Dermis blood vessel endothelial cell (primary cell): ENCODE measurements at places on chromosomes 1 and 21.

DNA sequence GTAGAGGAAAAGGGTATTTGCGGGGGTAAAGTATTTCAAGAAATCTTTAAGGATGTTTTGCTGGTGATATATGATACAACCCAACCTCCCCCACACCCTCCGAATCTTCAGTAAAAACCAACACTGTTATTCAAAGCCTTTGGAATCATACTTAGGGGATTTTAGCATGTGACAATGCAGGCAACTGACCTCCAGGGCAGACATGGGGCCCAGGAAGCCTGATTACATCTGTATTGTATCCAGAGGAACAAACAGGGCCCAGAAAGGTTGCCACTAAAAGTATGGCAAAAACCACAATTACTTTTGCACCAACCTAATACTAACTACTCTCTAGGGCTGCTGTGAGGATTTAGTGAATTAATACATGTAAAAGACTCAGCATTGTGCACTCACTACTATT lies 43.9 kb upstream of the CNN3 start:
- no peak for DNase-seq

- DNase-seq: no peak
Measured at GRCh38 chr1:5459839-5460610, 532.2 kb downstream of the NPHP4 start.

GRCh38 chr1:40562185-40562584 lies 30.7 kb downstream of the ZNF684 start:
- DNase-seq: no peak

DNA sequence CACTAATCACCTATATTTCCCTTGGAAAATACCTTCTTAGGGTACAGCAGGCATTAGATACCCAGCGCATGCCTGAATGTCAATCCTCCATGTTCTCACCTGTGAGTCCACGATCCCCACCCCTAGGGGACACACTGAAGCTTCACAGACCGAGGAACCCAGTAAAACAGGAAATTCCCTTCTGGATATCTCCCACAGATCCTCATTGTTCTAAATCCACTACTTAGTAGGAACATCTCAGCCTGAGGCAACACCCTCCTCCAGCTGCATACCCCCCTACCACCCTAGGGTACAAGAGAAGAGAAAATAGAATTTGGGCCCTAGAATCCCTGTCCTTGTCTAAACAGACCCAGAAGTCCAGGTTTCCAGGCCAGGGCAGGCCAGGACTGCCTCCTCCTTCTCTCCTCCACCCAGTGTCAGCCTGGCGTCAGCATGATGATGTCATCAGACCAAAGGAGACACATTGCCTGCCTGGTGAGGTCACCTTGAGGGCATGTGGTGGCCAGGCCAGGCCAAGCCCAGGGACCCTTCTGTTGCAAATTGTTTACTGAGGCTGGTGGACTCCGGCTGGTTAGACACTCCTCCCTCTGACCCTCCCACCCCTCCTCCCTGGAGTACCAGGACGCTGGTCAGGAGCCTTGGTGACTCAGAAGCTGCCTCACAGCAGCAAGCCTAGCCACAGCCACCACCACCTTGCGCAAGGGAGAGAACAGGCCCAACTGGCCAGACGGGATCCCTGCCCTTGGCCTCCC lies 6.2 kb downstream of the NECTIN4 start:
- DNase-seq: peak; percentile 31

DNA sequence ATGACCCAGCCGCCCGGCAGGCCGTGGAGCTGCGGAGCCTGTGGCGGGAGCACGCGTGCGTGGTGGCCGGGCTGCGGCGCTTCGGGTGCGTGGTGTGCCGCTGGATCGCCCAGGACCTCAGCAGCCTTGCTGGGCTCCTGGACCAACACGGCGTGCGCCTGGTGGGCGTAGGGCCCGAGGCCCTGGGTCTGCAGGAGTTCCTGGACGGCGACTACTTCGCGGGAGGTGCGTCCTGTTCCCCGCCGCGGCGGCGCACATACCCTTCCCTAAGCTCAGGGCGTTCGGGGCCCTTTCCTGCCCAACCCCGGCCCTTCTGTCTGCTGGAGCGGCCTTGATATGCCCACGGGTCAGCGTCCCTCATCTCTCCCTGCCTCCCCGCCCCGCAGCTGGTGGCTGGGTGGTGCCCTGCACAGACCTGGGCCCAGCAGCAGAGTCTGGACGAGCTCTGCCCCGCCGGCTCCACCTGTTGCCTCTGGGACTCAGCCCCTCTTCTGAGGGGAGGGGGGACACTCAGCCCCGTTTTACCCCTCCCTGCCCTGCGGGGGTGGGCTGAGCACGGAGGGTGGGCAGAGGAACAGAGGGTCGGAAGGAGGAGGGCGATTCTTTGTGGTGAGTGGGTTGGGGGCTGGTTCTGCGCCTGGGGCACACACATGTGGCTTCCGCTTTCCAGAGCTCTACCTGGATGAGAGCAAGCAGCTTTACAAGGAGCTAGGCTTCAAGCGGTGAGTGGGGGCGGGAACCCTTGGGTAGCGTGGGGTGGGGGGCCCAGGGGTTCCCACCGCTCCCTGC lies 688 bp downstream of the PRXL2B start:
- peak; percentile 50 for DNase-seq

DNA sequence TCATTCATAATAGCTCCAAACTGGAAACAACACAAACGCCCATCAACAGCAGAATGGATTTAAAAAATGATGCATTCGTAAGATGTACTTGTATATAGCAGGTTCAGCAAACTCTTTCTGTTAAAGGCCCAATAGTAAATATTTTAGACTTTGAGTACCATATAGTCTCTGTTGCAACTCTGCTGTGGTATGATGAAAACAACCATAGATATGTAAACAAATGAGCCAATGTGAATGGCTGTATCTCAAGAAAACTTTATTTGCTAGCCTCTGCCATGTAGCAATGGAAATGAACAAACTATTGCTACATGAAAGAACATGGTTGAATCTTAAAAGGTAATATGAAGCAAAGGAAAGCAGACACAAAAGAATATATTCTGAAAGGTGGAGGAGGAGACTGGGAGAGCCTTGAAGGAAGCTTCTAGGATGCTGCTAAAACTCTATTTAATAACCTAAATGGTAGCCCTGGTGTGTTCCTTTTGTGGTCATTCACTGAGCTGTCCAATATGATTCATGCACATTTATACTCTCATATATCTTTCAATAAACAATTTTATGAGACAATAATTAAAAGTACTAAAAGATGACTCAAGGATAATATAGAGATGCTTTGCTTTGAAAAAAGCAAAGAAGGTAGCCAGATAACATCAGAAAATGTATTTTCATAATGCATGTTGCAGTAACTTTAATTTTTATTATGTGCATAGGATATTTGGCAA lies 29.1 kb upstream of the FMO3 start:
- no peak for DNase-seq

- peak; percentile 37 for DNase-seq
Measured at GRCh38 chr1:163094589-163094988, 25.4 kb downstream of the RGS4 start.

DNA sequence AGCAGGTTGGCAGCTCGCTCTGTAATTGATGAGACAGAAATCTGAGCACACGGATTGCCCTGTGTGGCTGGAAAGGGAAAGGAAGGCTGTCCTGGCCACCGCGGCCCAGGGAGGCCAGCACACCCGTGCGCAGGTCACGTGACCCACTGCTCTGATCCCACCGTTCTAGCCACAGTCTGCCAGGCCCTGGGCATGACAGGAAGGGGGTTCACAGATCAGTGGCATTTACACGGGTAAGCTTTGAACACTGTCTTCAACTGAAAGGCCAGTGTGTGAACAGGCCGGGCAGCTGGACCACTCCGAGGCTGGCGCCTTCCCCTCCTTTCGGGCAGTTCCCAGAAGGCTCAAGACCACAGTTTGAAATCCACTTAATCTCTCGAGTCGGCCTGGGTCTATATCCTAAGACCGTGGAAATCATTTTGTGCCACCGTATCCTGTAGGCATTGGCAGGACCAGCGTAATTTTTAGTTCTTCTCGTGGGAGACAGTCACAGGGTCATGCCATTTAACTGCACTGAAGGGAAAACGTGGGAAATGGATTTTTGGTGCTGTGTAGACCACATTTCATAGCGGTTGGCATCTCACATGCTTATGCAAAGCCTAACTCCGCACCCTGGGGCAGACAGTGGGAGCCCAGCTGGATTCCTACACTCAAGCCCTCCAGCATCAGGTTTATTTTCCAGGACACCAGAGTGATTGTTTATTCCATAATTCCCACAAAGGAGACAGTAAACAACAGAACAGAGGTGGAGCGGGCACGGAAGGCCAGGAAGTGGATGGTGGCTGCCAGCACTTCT lies 3.1 kb upstream of the ADARB1 start:
- DNase-seq: no peak

- peak; percentile 51 for DNase-seq
Measured at GRCh38 chr1:196180847-196181593, 427.2 kb downstream of the KCNT2 start.

GRCh38 chr1:158329733-158330132 lies 1.6 kb downstream of the CD1B start:
- no peak for DNase-seq

GRCh38 chr1:235766794-235767285 lies 99.9 kb downstream of the LYST start:
- DNase-seq: no peak

- DNase-seq: no peak
Measured at GRCh38 chr1:2226525-2227345, 1.4 kb upstream of the SKI start.

- DNase-seq: no peak
Measured at GRCh38 chr1:163273766-163274441, 47.9 kb upstream of the NUF2 start.

DNA sequence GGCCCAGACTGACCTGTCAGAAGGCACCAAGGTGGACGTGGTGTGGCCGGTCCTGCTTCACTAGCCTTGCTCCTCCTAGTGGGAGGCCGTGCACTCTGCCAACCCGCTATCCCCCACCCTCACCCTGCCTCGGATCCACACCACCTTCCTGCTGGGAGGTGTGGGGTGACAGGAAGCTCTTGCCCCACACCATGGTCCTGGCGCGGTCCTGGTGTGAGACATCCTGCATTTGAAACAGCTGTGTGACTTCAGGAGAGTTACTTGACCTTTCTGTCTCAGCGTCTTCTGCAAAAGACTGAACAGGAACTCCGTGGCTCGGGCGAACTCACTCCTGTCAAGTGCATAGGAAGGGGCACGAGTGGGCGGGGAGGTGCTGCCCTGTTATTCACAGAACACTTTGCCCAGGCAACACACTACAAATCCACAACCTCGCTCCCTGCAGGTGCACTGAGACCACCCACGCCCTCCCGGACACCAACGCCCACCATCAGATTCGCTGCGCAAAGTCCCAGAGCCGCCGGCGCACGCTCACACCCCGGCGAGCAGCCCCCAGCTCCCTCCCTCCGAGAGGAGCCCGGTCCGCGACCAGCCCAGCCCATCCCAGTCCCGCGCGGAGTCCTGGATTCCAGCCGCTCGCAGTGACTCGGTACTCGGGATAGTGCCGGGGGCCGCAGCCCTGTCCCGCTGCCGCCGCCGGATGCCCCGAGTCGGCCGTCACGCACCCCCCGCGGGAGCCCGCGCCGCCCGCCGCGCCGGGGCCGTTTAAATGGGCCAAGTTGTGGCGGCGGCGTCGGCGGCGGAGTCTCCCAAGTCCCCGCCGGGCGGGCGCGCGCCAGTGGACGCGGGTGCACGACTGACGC lies at the start of gene SAMD11:
TSS of gene SAMD11 (plus strand) at position 793 of the 860 bp plus-strand sequence. CDS start 509 bp downstream, outside the sequence.
- DNase-seq: peak; percentile 82

DNA sequence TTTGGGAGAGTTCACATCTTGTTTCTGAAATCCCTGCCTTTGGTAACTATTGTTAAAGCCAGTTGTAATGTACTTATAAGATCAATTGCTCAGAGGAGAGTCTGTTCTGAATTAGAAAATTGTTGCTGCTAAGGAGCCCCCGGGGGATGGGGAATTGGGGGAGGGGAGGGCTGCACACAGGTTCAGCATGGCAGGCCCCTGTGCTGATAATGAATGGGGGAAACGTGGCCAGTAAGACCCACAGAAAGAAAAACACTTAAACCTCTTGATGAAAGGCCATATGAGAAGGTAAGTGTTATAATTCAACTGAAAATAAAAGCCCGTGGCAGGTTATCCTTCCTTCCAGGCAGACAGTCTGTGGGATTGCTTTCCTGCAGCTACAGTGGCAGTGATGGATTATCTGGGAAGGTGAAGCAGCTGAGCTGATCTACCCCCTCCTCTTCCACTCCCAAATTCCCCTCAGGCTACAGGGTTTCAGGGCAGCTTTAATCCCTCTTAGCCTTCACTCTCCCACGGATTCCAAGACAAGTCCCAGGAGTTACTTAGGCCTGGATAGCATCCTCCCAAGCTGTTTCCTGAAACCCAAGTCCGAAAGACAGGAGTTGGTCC lies 398.8 kb downstream of the TBX15 start:
- DNase-seq: no peak

- DNase-seq: no peak
Measured at GRCh38 chr21:15620892-15621291, 108.9 kb upstream of the USP25 start.

DNA sequence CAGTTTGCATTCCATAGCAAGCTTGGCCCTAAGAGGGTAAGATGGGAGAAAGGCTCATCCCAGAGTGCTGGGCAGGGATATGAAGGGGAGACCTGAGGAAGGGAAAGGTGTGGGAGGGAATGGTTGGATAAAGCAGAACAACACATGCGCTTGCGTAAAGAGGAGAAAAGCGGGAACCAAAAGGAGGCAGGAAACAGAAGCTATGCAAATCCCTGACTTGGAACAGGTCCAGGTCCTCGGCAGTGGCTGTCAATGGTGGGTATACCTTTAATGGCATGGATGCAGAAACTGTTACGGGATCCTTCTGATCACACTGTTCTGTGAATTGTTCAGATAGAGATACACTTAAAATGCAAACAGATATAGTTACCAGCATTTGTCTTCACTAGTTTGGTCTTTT lies 455.6 kb downstream of the SIPA1L2 start:
- peak; percentile 11 for DNase-seq

- no peak for DNase-seq
Measured at GRCh38 chr1:67722292-67722944, 37.4 kb downstream of the GADD45A start.

- DNase-seq: no peak
Measured at GRCh38 chr1:14944471-14944985, 209.0 kb upstream of the TMEM51 start.

- DNase-seq: no peak
Measured at GRCh38 chr1:214791961-214792360, 189.0 kb downstream of the CENPF start.

GRCh38 chr1:221841983-221842335 lies 100.1 kb upstream of the DUSP10 start:
- DNase-seq: no peak

- no peak for DNase-seq
Measured at GRCh38 chr1:238099871-238100270, 209.1 kb upstream of the ZP4 start.

DNA sequence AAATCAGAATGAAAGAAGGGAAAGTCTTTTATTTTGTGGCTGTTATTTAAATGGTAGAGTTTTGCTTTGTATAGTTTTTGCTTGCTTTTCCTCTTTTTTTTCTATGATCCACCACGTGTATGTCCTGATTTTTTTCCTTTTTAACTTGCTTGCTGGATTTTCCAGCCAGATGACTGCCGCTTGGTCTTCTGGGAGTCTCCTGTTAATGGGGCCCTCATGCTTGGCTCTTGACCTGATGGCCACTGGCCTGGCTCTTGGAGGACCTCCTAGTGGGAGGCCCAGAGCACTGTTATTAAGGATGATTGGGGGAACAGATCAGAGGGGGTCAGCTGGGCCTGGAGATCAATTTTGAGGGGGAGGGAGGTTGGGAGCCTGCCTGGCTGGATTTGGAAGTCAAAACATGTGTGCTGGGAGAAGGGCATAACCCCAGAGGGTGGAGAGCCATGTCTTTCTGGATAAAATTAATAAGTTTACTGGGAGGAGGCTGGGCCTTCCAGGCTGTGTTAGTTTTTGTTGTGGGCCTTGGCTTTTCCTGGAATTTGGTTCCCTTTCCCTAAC lies 1.2 kb downstream of the FGGY start:
- no peak for DNase-seq

- DNase-seq: no peak
Measured at GRCh38 chr1:246092136-246092535, 414.9 kb downstream of the SMYD3 start.

GRCh38 chr1:174812016-174812415 lies 187.7 kb upstream of the CACYBP start:
- no peak for DNase-seq
